Activated CD4-positive, alpha-beta T cell treated with anti-CD3 and anti-CD28 coated beads for 36 hours (primary cell): ENCODE measurements at places on chromosomes 13 and 19. TPM values are rescaled to one million over a fixed set of nuclear protein-coding genes. Genes with fewer than 3 reads are reported as not detected.
A peak's percentile ranks its signal among the peaks of the same experiment; 100 is the strongest.

Gene DDA1
- 39.6 TPM for total RNA-seq

Gene CFAP97D2
- total RNA-seq = not detected

Gene CBY2
- total RNA-seq = not detected

Gene PSG6
- total RNA-seq = not detected

Gene LIM2
- 0.27 TPM for total RNA-seq

Gene GPR183
- total RNA-seq = 51.9 TPM

Gene SPACA4
- not detected for total RNA-seq

Gene SYT5
- total RNA-seq = not detected

Gene NLRP11
- 0.05 TPM for total RNA-seq

Gene LILRB2
- total RNA-seq = not detected

DNA sequence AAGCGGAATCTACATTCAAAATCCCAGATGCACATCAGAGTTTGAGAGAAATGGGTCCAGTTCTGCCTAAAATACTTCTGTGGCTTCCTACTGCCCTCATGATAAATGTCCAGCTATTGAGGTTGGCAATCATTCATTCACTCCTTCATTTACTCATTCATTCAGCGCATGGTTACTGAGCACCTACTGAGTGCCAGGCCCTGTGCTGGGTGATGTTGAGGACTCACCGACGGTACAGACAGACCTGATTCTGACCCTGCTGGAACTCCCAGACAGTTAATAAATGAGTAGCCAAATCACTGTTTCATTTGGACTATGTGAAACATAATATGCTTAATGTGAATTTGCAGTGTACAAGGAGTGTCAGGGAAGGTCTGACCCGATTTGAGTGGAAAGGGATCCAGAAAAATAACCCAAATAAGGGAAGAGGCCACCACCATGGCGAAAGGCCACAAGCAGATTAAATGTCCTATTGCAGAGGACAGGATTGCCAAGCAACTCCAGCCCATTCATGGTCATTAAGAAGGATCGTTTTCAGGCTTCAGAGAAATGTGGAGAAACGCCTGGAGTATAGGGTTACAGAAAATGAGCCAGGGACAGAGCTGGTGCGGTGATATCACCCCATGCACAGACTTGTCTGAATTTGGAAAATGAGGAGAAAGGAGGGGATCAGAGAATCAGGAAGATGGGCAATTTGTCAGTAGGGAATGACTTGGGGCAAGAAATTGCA, 20.5 kb downstream of the DYRK1B start:
- H3K36me3 ChIP-seq = peaks cover 4% of the 10 kb centered on the region
- no peaks in the 10 kb centered on the region for H3K27me3 ChIP-seq
- peaks cover 4% of the 10 kb centered on the region for H3K4me1 ChIP-seq
- no peak for DNase-seq
- H3K27ac ChIP-seq = no peak overlapping the region

DNA sequence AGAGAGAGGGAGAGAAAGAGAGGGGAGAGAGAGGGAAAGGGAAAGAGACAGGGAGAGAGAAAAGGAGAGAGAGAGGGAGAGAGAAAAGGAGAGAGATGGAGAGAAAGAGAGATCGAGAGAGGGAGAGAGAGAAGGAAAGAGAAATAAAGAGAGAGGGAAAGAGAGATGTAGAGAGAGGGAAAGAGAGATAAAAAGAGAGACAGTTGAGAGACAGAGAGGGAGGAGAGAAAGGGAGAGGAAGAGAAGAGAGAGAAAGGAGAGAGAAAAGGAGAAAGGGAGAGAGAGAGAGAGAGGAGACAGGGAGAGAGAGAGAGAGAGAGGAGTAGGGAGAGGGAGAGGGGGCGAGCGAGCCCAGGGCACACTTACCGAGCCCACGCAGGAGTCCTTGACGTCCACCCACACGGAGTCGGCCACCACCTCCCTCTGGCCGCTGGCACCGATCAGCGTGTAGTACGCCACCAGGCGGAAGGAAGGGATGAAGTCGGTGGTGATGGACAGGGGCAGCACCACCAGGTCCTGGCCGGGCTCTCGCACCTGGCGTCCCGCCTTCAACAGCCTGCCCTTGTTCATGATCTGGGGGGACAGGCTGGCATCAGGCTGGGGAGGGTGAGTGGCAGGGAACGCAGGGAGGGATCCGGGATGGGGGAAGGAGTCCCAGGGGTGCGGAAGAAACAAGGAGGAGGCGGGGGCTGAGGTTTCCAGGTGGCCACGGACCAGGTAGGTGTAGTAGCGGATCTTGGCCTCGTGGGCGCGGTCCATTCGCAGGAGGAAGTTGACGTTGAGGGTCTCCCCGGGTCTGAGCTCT, 10.0 kb downstream of the C3 start:
- peak; percentile 35 for DNase-seq
- no peaks in the 10 kb centered on the region for H3K36me3 ChIP-seq
- peaks cover 10% of the 10 kb centered on the region for H3K4me1 ChIP-seq
- no peak overlapping the region for H3K27ac ChIP-seq

DNA sequence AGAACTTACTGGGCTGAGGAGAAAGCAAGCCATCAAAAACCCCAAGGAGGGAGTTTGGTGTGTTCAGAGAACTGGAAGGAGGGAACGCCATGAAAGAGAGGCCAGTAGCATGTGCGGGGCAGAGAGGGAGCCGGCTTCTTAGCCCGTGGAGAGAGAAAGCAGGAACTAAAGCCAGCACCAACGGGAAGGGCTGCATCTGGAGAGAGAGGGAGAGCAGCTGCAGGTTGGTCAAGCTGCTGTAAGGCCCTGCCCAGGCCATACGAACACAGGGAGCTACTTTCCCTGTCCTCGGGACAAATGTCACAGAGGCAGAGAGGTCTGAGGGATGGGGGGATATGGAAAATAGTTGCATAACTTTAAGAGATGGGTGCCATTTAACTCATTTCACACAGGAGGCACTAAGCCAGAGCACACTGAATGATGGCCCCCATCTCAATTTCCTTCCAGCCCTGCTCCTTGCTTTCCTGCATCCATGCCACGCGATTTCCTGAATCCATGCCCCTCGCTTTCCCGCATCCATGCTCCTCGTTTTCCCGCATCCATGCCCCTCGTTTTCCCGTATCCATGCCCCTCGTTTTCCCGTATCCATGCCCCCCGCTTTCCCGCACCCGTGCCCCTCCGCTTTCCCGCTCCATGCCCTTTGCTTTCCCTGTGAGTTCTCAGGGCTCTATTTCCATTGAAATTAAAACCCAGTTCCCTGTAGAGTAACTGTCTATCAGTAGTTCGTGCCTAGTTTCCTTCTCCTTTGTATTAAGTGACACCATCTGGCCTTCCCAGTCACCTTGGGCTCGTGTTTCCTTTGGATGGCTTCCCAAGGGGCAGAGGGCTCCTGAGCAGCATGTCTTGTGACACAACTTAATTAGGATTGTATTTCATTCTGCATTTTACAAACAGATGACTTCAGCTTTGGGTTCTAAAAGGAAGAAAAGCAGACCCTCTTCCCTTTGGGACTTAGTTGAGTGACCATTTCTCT, 31.5 kb upstream of the TPT1 start:
- DNase-seq = no peak
- H3K4me3 ChIP-seq = no peak overlapping the region
- peaks cover 30% of the 10 kb centered on the region for H3K4me1 ChIP-seq
- H3K27me3 ChIP-seq = no peaks in the 10 kb centered on the region
- H3K27ac ChIP-seq = no peak overlapping the region

DNA sequence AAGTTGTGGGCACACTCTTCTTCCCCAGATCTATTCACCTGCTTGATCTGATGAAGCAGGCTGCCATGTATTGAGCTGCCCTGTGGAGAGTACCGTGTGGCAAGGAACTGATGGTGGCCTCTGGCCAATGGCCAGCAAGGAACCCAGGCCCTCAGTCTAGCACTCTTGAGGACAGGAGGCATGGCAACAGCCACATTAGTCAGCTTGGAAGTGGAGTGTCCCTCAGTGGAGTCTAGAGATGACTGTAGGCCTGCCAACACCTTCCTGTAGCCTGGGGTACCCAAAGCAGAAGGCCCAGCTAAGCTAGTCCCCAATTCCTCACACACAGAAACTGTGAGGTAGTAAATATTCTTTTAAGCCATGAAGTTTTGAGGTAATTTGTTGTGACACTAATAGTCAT, 412.5 kb downstream of the DACH1 start:
- H3K4me3 ChIP-seq = no peak overlapping the region
- no peaks in the 10 kb centered on the region for H3K36me3 ChIP-seq
- no peak for DNase-seq

GRCh38 chr19:5503598-5503997, 48.4 kb downstream of the ZNRF4 start:
- peaks cover 2% of the 10 kb centered on the region for H3K36me3 ChIP-seq
- peaks cover 5% of the 10 kb centered on the region for H3K27me3 ChIP-seq

GRCh38 chr13:76425935-76426334, 460.3 kb downstream of the KCTD12 start:
- H3K36me3 ChIP-seq = no peaks in the 10 kb centered on the region
- H3K27ac ChIP-seq = no peak overlapping the region
- no peak for DNase-seq
- H3K4me1 ChIP-seq = no peaks in the 10 kb centered on the region
- peaks cover 5% of the 10 kb centered on the region for H3K27me3 ChIP-seq

DNA sequence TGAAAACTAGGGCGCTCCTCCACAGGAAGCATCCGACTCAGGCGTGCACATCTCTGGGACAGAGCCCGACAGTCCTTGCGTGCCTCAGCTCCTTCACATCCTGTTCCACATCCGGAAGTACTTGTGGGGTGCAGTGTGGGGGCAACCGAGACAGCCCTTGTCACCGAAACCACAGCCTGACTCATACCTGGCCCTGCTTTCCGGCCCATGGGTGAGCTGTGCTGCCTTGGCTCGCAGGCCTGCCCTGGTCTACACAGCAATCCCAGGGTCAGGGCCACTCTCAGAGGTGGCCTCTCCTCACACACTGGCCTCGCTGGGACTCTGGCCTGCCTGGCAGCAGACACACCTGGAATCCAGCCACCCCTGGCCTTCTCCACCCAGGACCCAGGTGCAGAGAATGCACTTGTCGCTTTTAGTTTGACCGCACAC, 100.4 kb downstream of the STK24 start:
- peaks cover 40% of the 10 kb centered on the region for H3K36me3 ChIP-seq
- peak overlapping the region; percentile 63 for H3K4me3 ChIP-seq
- DNase-seq = peak; percentile 94
- H3K27me3 ChIP-seq = no peaks in the 10 kb centered on the region
- peaks cover 56% of the 10 kb centered on the region for H3K4me1 ChIP-seq
- H3K27ac ChIP-seq = peak overlapping the region; percentile 93

- H3K4me1 ChIP-seq = no peaks in the 10 kb centered on the region
- no peak overlapping the region for H3K27ac ChIP-seq
- H3K4me3 ChIP-seq = no peak overlapping the region
- no peaks in the 10 kb centered on the region for H3K36me3 ChIP-seq
- H3K27me3 ChIP-seq = no peaks in the 10 kb centered on the region
These were observed 57.9 kb upstream of the MAB21L1 start for GRCh38 chr13:35534343-35534742.

DNA sequence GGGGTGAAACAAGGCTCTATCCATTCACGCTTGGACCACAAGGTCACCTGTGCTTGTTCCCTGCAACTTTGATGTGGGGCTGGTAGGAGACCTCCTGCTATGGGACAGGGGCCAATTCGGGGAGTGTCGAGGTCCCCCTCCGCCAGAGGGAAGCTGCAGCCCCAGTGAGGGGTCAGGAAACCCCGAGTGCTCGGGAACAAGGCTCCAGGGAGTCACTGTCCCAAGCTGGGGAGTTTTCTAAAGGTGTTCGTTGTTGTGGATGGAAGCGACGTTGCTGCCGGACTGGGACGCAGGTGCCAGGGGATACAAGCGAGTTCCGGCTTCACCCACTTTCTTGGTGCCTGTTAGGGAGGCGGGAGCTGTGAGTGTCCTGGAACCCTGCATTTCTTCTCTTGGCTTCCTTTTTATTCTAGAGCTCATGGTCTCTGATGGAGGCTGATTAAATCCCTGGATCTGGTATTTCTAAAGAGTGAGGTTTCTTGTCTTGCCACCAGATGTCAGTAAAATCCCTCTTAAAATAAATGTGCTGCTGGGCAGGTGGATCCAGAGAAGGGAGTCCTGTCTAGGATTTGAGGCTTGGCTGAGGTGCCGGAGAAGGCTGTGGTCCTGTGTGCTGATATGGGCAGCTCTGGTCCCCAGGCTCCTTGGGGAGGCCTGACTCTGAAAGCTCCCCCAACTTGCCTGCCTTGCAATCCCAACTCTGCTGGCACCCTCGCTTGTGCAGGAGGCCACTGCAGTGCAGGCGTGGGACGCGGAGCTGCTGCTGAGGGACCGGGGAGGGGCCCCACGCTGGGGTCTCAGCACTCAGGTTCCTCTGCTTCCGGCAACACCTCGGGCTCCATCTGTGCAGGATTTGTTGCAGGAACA, 153.9 kb downstream of the TEX29 start:
- no peaks in the 10 kb centered on the region for H3K4me1 ChIP-seq
- H3K27ac ChIP-seq = no peak overlapping the region
- no peak for DNase-seq

GRCh38 chr19:4831304-4831978, at the start of gene TICAM1:
Gene TICAM1, minus strand, starts transcription at chr19:4831712. Its CDS starts 13,335 bp downstream, at chr19:4818377.
- H3K27me3 ChIP-seq = no peaks in the 10 kb centered on the region
- peaks cover 15% of the 10 kb centered on the region for H3K36me3 ChIP-seq
- H3K4me3 ChIP-seq = peak within 1 kb of the TSS; percentile 85
- H3K27ac ChIP-seq = peak within 1 kb of the TSS; percentile 87
- H3K4me1 ChIP-seq = peaks cover 22% of the 10 kb centered on the region

DNA sequence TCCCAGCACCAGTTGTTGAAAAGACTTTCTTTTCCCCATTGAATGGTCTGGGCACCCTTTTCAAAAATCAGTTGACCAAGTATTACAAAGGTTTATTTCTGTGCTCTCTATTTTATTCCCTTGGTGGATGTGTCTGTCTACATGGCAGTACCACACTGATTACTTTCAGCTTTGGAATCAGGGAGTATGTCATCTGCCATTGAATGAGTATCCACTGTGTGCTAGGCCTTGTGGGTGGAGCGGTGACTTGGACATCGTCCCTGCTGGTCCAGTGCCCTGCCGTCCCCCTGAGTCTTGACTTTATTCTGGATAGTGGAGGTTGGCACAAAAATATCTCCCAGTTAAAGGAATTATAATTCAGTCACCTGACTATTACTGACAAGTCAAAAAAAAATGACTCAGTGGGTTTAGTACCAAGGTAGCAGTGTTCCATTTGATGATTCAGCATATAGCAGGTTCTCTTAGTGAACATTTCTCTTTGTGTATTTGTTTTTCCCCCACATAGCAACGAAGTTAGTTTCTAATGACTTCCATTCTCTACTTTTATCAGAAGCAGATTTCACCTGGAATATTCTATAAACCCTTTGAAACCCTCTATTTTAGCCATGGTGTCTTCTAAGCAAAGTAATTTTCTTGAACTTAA, 3.9 kb downstream of the UPF3A start:
- H3K4me1 ChIP-seq = peaks cover 34% of the 10 kb centered on the region
- H3K27ac ChIP-seq = no peak overlapping the region
- no peaks in the 10 kb centered on the region for H3K27me3 ChIP-seq
- H3K36me3 ChIP-seq = peaks cover 42% of the 10 kb centered on the region

DNA sequence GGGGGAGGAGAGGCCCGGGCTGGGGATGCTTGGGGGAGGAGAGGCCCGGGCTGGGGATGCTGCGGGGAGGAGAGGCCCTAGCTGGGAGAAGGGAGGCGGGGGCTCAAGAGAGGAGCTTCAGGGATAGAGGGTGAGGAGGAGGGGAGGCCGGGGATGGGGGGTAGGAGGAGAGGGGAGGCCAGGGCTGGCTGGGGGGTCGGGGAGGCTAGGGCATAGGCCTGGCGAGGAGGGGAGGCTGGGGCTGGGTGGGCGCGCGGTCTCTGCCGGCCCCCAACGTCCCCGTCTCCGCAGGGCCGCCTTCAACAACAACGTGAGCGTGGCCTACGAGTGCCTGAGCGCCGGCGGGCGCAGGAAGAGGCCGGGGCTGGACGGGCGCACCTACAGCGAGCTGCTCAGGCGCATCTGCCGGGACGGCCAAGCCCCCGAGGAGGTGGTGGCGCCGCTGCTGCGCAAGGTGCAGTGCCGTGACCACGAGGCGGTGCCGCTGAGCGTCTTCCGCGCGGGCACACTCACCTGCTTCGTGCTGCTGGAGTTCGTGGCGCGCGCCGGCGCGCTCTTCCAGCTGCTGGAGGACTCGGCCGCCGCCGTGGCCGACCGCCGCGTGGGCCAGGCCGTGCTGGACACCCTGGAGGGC, 11.4 kb downstream of the TPGS1 start:
- H3K4me1 ChIP-seq = peaks cover 4% of the 10 kb centered on the region
- H3K27me3 ChIP-seq = no peaks in the 10 kb centered on the region
- no peaks in the 10 kb centered on the region for H3K36me3 ChIP-seq
- no peak overlapping the region for H3K4me3 ChIP-seq
